Activated naive CD8-positive, alpha-beta T cell treated with anti-CD3 and anti-CD28 coated beads, Interleukin-2, amount 10 ng/mL, durations not matched to agents 7 days and 5 days (primary cell): ENCODE measurements at places on chromosomes 12 and 14. TPM values are rescaled to one million over a fixed set of nuclear protein-coding genes. Genes with fewer than 3 reads are reported as not detected.

DNA sequence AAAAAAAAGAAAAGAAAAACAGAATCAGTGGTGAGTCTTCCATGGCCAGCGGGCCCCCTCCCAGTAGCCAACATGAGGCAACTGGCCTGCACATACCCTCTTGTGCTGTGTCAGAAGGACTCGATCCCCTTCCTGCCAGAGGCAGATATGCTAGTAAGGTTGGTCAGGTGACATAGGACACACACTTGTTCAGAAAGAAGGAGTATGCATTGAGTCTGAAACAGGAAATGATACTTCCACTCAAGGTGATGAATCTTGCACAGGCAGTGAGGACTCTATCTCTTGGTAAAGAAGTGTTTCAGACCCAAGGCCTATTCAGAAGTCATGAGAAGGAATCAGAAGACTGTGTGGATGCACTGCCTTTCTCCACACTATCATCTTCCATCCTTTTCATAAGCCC is 269.7 kb upstream of the FAR2 start:
- DNase-seq = no peak

MSRB3 gene
- total RNA-seq = not detected

- DNase-seq = no peak
These were observed 769.8 kb downstream of the C12orf50 start for GRCh38 chr12:87259391-87259790.

- DNase-seq = peak; percentile 39
These were observed 280.6 kb upstream of the PWP1 start for GRCh38 chr12:107404981-107405380.

- no peak for DNase-seq
These were observed 308.4 kb upstream of the LRFN5 start for GRCh38 chr14:41298328-41298690.

ALDH1L2 gene
- total RNA-seq = 1.2 TPM

DNA sequence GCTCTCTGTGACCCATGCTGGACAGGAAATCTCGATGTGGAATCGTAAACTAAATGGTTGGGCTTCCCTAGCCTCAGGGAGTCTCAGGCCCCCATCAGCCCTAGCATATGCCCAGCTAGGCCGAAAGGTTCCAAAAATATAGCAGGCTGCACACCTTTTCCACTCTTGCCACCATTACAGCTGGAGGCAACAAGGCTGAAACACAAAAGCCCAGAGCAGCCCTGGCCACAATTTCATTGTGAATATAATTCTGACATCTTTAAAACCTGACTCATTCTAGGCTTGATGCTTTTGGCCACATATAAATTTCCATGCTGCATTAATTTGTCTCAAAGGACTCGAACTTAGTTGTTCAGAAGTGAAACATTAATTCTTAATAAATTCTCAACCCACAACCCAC is 382.2 kb downstream of the GRIN2B start:
- no peak for DNase-seq

DNA sequence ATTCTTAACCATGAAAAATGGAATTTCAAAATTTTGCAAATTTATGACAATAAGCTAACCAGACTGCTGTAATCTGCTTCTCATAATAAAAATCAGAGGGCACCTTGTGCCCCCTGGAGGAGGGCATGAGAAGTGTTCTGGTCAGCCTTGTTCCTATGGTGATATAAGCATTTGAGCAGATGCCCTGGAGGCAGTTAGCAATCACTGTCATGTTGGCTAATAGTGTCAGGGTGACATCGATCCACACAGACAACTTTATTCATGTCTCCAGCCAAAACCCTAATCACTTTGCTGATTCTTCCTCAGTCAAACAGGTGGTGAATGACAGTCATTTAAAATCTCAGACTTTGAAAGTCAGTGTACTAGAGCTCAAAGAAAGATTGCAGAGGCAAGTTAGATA is 943.0 kb downstream of the GALC start:
- DNase-seq = no peak

GRCh38 chr12:95789126-95790032 is 1.2 kb downstream of the NTN4 start:
- peak; percentile 32 for DNase-seq

C1R gene
- 6.4 TPM for total RNA-seq

CD27 gene
- total RNA-seq = 158 TPM
